ENCODE measurements at places on chromosomes 4 and X. TPM values are rescaled to one million over a fixed set of nuclear protein-coding genes. Genes with fewer than 3 reads are reported as not detected.

- DNase-seq, result no peak
Observed at GRCh38 chrX:30982467-30982866, 89.4 kb downstream of the FTHL17 start.

DNA sequence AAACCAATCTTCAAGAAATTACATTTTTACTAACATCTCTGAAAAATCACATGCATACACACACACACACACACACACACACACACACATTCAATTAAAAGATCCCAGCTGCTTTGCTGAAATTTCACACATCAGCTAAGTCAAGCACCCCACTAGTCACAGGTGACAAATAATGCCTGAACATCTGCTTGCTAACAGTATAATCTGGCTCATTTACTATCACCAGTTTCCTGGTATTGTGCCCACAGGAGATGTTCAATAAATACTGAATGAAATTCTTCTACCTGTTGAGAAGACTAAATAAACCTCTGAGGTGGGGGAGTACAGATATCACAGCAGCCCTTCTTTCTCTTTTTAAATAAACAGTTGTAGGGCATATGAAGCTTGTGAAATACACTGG is 994.0 kb downstream of the ARAP2 start:
- DNase-seq, result no peak

The MUC7 gene
- not detected for total RNA-seq

The ZXDA gene
- total RNA-seq, result 8.8 TPM

All from sciatic nerve (tissue), 2 donors.